ENCODE measurements at places on chromosomes 3 and 15.

DNA sequence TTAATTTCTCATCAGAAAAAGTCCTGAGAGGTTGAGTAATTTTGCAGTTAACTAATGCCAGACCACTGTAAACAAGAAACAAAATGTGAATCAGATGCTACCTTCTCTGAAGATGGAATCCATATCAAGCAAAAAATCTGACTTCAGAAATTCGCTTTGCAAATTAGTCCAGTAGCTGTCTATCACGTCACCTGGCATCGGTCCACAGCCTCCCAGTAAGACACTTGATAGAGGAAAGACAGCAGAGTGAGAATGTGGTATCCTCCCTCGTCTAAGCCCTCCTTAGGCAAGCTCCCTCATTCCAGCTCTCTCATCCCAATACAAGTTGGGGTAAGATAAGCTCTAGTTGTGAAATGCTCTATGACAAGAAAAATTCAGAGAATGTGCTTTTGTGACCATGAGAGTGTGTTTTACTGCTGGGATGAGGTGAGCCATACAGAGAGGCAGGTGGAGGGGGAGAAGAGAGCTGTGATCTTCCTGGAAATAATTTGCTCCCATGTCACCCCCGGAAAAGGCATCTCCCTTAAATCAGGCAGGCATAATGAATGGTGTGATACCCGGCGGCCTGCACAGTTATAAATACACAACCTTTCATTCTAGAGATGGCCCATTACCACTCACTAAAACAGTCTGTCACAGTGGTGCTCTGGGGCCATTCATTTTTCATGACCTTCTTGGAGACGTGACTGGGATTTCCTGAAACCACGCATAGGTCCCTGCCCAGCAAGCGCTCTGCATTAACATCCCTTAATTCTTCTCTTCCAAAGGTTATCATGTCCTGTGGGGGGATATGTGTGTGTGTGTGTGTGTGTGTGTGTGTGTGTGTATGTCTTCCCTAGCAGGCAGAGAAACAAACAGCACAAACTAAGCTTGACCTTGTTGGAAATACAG lies 602.0 kb upstream of the KCNMB2 start:
- DNase-seq, result no peak

DNA sequence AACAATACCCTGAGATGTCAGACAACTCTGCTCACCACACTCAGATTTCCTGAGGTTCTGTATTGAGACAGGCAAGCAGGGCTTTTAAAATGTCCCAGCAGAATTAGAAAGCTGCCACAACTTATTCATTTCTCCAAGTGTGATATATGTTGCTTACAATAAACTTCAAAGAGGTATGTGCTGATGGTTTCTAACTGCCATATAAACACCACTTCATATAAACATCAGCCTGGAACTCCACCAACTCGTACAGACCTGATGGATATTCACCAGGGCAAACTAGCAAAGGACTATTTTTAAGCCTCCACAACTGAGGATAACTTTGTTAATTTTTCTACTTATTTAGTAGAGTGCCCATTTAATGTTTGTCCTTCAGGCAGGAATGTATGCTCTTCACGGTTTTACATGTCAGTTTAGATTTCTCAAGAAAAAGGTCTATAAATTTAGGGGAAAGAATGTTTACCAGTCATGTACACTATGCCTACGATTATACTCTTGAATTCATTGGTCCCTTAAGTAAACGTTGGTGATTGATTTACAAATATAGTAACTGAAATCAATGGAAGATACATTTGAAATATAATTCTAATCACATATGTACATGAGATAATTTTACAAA lies 109.6 kb upstream of the ABI3BP start:
- DNase-seq, result no peak

GRCh38 chr3:114624047-114624445 lies 330.2 kb downstream of the TIGIT start:
- DNase-seq, result no peak

DNA sequence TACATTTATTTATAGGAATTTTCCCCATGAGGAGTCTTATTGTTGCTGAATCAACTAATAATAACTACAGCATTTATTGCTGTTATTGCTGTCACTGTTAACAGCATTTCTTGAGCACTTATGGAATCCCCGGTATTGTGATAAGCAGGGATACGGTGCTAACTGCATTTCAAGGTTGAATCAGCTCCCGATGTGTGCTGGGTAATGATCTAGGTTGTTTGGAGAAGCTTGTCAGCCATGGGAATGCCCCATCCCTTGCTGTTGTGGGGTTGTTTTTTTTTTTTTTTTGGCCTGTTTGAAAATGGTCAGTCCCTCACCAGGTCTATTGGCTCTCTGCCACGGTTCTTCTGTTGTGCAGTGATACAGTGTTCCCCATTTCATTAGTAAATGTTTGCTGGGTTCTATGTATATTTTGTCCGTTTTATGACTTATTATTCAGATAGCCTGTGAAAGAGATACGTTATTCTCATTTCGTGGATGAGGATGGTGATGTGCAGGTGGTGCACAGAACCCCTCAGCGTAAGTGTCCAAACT lies 48.5 kb downstream of the MED12L start:
- DNase-seq, result no peak

GRCh38 chr15:66839506-66840112 lies 137.6 kb downstream of the SMAD6 start:
- no peak for DNase-seq

DNA sequence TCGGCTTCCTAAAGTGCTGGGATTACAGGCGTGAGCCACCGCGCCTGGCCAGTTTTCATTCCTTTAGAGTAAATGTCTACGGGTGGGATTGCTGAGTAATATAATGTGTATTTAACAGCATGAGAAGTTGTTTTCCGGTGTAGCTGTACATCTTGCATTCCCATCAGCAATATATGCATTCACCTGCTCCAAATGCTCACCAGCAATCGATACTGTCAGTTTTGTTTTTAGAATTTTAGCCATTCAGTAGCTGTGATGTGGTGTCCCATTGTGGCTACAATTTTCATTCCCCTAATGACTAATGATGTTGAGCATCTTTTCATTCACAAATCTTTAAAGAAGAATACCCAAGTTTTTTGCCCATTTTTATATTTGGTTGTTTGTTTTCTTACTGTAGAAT lies 134.8 kb upstream of the RGMA start:
- no peak for DNase-seq

DNA sequence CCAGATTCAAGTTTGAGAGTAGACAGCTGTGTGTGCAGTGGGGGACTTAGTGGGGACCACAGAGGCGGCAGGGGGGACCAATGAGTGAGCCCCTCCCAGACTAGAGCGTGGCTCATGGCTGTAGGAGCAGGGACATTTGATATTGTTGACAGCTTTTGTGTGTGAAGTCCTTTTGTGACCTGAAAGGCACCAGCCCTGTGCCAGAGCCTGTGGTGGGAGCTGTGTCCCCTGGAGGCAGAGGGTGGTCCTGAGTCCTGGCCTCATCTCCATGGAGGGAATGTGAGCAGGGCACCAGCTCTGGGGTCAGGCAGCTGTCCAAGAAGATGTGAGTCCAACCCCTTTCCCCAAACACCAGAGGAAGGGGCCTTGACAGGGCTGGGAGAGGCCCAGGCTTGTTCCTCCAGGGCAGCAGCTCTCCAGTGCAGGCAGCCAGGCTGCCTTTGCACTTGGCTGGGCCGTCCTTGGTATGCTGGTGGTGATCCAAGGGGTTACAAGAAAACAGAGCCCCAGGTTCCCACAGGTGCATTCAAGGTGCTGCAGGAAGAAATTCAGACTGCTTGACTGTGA lies 10.1 kb upstream of the C3orf22 start:
- DNase-seq, result no peak

DNA sequence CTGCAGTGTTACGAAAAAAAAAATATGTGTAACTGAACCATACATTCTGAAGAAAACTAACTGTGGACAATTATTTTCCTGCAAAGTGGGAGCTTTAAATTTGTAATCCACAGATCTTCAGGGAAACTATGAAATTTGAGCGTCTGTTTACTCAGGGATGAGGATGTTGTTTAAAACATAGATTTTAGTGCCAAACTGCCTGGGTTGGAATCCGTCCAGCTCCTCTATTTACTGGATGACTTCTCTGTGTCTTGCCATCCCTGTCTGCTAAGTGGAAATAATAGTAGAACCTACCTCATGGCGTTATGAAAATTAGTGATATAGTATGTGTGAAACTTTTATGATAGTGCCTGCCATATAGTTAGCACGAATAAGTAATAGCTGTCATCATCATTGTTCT lies 666.5 kb downstream of the SQOR start:
- no peak for DNase-seq

- DNase-seq, result no peak
Measured at GRCh38 chr3:34808287-34808686, 831.0 kb upstream of the ARPP21 start.

DNA sequence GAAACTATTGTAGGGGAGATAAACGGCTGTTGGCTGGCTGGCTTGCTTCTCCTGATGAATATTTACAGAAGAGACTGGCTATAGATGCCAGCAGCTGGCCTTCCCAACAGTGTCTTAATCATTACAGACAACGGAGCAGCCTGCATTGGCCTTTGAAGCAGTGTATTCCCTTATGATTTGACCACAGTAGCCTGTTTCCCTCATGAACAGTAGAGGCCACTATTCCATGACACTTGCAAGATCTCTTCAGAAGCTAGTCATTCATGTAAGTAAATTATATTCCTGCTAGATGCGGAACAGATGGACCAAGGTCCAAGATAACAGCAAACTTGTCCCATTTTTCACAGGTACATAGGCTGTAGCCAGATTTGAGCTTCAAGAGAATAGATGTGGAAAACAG lies 47.3 kb downstream of the TMCO5A start:
- no peak for DNase-seq

DNA sequence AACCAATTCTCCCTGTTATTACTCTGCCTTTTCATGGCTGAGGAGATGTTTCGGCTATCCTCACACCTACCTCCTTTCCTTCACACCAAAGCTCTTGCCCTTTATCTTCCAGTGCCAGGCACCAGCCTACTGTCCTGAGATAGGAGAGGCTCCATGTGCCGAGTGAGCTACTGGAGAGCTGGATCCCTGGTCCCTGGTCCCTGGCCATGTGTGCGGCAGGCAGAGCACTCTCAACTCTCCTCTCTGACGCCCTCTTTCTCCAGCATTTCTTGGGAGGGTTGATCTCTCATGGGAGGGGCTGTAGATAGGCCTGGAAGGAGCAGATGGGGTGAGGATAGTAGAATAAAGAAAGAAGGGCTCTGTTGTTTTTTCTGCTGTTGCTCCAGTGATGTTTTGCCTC lies 277.1 kb upstream of the UMPS start:
- no peak for DNase-seq

DNA sequence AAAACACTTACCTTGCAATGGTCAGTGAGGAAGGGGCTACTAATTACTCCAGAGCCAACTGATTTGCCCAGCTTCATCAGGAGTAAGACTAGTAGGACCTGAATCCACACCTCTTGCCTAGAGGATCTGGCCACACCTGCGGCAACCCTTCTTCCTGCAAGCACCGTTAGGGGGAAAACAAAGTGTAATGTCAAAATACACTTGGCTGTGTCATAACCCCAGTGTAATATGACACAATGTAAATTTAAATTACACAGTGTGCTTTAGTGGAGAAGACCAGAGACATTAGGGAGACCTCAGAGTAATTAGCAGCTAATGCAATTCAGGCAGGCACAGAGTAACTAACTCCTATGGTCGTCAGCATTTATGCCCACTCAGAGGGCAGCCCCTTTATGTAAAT lies 308.5 kb upstream of the ARRDC4 start:
- no peak for DNase-seq

GRCh38 chr3:161171113-161171512 lies 50.0 kb upstream of the NMD3 start:
- no peak for DNase-seq

DNA sequence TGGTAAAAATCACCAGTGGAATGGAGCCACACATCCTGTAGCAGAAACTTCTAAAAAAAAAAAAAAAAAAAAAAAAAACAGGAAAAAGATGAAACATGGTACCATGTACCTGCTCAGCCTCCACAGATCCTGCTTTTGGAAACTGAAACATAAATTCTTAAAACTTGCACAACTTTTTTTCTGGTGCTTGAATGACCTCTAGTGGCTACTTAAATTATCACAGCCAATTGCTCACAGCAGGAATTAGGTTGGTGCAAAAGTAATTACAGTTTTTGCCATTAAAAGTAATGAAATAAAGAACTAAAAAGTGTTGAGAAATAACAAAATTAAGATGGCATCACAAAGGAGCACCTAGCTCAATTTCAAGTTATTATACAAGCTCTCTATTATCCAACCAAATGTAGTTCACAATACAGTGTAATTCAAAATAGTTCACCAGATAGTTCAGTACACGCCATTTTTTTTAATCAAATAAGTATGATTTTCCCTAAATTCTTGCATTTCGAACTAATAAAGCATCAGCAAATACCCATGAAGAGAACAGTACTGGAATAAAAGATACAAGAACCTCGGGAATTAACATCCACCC lies 80.6 kb downstream of the ULK4 start:
- DNase-seq, result no peak

GRCh38 chr3:135447483-135447882 lies 518.0 kb upstream of the PPP2R3A start:
- no peak for DNase-seq

- DNase-seq, result no peak
Measured at GRCh38 chr3:60456180-60456579, 795.1 kb downstream of the FHIT start.

DNA sequence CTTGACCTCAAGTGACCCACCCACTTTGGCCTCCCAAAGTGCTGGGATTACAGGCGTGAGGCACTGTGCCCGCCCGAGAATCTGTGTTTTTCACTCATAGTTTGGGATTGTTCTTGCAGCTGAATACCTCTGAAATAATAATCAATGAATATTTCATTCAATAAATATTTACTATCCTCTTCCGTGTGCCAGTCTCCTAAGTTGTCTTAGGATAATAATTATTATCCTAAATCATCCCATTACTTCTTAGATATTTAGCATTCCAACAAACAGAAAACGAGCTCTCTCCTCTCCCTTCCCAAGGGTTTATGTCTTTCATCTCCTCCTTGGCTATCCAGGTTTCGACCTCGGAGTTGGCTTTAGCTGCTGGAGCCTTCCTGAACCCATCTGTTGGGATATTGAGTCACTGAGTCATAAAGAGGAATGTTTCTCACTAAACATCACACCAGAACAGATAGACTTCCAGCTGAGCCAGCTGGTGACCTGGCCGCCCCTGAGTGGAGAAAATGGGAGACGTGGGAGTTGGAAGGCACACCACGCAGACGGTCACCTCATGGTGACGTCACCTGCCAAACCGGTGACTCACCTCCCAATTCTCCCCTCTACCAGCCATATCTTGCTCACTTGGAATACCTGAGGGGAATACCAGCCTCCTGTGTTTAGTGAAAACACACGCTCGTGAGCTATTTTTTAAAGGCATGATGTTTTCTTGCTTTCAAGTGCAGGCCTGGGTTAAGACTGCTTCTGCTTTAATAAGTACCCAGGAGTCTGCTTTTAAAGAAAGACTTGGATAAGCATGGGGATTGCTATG lies 43.9 kb downstream of the BHLHE40 start:
- no peak for DNase-seq

GRCh38 chr3:189664311-189664710 lies 33.1 kb downstream of the TP63 start:
- DNase-seq, result no peak

DNA sequence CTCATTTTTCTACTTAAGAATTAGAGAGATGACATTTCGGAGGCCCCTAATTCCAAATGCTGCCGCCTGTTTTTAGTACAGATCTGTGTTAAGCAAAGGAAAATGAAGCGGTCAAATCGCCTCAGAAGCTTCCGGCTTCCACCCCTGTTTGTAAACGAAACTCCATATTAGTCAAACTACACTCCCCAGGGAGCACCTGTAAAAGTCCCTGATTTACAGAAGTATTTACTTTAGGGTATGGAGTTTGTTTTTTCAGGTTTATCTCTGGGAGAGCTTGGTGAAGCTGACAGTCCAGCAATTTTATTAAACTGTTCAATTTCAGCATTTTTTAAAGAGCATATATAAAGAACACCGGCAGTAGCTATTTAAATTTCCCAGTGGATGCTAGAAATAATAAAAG lies 319.8 kb downstream of the FHIT start:
- DNase-seq, result no peak
